Upper lobe of left lung (tissue), 6 donors: ENCODE measurements at places on chromosomes 1 and 21.

- peak; percentile 73 for DNase-seq
Measured at GRCh38 chr1:36099681-36100341, 11.1 kb downstream of the ADPRS start.

DNA sequence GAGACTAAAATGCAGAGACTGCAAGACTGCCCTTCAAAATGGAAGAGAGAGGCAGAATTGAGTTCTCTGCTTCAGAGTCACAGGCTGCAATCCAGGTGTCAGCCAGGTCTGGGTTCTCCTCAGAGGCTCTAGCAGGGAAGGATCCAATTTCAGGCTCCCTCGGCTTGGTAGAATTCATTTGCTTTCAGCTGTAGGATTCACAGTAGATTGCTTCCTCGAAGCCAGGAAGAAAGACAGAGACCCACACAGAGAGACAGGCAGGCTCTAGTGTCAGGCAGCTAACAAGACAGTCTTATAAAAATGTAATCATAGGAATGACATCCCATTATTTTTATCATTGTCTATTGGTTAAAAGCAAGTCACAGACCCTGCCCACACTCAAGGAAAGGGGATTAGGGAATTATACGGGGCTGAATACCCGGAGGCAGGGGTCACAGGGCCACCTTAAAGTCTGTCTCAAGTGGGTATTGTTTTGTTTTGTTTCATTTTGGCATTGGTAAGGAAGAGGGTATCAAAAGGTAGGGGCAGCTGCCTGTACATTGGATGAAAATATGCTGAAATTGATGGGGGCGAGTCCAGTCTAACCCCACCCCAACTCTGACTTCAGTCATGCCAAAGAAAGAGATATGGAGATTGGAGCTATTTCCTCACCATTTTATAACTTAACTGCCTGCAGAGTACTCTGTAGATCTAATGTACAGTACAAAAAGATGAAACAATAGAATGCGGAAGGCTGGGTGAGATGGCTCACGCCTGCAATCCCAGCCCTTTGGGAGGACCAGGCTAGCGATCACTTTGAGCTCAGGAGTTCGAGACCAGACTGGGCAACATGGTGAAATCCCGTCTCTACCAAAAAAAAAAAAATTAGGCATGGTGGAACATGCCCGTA, 9.5 kb upstream of the TBCE start:
- DNase-seq, result no peak

GRCh38 chr1:38135625-38136414, 89.2 kb upstream of the POU3F1 start:
- no peak for DNase-seq

- DNase-seq, result no peak
Measured at GRCh38 chr21:17526776-17527175, 13.9 kb downstream of the CXADR start.

DNA sequence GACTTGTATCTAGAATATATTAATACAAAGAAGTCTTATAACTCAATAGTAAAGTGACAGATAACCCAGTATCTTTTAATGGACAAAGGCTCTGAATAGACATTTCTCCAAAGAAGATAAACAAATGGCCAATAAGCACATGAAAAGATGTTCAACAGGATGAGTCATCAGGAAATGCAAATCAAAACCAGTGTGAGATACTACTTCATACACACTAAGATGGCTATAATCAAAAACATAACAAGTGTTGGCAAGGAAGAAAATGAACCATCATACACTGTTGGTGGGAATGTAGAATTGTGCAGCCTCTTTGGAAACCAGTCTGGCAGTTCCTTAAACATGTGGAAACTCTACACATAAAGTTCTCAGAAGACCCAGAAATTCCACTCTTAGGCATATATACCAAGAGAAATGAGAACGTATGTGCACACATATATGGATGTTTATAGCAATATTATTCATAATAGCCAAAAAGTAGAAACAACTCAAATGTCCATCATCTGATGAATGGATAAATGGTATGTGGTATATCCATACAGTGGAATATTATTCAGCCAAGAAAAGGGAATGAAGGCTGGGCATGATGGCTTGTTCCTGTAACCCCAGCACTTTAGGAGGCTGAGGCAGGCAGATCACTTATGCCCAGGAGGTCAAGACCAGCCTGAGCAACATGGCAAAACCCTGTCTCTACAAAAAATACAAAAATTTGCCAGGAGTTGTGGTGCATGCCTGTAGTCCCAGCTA, 9.9 kb upstream of the MPL start:
- DNase-seq, result no peak

DNA sequence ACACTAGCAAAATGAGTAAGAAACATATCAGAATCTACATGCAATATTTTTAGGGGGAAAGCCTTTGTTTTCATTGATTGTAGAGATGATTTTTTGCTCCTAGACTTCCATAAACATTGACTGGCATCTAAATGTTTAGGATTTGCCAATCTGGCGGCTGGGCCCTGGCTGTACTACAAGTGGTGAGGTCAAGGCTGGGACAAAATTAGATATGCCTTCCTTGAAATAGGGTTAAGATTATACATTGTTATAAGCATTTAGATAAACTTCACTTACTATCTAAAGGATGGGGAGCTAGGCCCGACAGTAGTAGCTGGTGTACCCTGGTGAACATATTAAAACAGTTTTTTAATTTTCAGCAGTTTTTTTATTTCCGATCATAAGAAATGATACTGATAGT, 5.2 kb downstream of the NFIA start:
- no peak for DNase-seq

GRCh38 chr1:20008391-20008841, 29.0 kb upstream of the PLA2G2A start:
- DNase-seq, result no peak

- DNase-seq, result no peak
Measured at GRCh38 chr21:16420031-16420724, 690.4 kb downstream of the USP25 start.

- no peak for DNase-seq
Measured at GRCh38 chr1:73953186-73953585, 244.8 kb downstream of the LRRIQ3 start.

DNA sequence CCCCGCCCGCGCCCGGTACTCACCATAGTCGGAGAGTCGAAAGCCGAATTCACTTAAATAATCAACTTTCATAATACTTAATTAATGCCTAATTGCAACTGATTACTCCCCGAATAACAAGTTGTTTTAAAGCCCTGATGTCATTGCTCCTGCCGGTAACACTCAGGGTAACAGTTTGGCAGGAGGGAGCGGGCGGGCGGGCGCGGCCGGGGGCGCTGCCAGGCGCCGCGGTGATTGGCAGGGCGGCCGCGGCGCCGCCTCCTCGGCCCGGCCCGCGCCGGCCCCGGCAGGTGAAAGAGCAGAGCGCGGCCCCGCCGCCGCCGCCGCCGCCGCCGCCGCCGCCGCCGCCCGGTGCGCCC, 102.2 kb downstream of the CASZ1 start:
- no peak for DNase-seq

GRCh38 chr1:43805340-43805739, 98.0 kb downstream of the ST3GAL3 start:
- no peak for DNase-seq

DNA sequence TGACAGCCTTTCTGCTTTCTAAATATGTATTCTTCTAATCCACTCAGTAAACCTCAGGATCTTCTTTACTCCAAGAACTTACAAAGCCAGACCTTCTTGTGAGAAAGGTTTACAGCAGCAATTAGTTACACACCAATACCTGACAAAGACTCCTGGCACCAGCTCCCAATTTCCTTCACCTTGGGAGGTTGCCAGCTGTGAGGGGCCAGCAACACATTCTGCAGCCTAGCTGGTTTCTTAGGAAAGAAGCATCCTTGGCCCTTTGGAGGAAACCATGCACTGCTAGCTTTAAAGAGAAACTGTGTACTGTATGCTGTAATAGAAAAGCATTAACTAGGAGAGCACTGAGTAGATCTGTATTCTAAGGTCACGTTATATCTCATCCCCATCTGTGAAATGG, 10.8 kb downstream of the FYB2 start:
- DNase-seq, result no peak

DNA sequence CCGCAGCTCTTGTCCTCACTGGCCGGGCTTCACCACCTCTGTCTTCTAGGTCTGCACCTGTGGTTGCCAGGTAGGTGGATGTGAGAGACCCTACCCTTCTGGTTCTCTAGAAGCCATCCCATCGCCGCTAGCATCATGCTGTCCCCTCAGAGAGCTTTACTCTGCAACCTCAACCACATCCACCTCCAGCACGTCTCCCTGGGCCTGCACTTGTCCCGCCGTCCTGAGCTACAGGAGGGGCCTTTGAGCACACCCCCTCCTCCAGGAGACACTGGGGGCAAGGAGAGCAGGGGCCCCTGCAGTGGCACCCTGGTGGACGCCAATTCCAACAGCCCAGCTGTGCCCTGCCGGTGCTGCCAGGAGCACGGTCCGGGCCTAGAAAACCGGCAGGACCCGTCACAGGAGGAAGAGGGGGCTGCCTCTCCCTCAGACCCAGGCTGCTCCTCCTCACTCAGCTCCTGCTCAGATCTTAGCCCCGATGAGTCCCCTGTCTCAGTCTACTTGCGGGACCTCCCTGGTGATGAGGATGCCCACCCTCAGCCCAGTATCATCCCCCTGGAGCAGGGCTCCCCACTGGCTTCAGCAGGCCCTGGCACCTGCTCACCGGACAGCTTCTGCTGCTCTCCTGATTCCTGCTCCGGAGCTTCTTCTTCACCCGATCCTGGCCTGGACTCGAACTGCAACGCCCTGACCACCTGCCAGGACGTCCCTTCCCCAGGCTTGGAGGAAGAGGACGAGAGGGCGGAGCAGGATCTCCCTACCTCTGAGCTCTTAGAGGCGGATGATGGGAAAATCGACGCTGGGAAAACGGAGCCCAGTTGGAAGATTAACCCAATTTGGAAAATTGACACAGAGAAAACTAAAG, 1.2 kb downstream of the RUSC1 start:
- no peak for DNase-seq

GRCh38 chr1:171500304-171500703, 15.0 kb downstream of the PRRC2C start:
- DNase-seq, result no peak

DNA sequence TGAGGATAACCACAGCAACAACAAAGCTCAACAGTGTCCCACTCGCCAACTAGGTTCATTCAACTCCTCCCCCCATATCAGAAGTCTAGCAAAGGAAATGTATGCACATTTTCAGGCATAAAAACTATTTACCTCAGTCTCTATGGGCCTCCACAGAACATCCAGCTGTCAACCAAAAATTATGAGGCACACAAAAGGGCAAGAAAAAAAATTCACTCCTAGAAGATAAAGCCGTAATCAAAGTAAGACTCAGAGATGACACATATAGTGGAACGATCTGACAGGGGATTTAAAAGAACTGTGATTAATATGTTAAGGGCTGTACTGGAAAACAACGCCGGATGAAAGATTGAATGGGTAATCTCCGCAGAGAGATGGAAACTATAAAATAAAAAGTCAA, 158.7 kb downstream of the NTPCR start:
- DNase-seq, result no peak

- DNase-seq, result no peak
Measured at GRCh38 chr1:33655496-33655895, 183.1 kb downstream of the ZSCAN20 start.

- no peak for DNase-seq
Measured at GRCh38 chr21:16912075-16912474, 600.8 kb upstream of the CXADR start.

DNA sequence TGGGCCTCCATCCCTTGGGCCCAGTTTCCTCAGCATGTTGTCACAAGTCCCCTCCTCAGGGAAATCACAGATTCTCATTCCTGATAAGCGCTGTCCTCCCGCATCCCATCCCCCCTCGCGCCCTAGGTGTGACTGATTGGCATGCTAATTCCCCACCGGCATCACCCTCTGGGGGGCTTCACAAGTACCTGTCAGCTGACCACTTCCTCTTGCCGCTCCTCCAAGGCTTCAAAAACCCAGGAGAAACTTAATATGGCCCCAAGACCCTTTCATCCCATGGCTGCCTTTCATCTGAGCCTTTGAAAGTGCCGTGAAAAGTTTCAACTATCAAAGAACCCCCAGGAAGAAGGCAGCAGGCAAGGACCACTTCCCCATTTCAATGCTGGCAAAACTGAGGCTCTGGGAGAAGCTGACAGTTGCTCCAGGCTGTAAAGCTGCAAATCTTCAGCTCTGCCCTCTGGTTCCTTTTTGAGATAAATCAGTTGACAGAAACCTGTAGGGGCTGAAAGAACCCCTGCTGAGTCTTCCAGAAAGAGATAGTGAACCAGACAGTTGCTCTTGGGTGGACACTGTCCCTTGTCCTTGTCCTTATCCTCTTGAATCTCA, 12.8 kb upstream of the MIXL1 start:
- DNase-seq, result no peak

GRCh38 chr1:89125240-89125912, 538 bp downstream of the GBP2 start:
- DNase-seq, result no peak

DNA sequence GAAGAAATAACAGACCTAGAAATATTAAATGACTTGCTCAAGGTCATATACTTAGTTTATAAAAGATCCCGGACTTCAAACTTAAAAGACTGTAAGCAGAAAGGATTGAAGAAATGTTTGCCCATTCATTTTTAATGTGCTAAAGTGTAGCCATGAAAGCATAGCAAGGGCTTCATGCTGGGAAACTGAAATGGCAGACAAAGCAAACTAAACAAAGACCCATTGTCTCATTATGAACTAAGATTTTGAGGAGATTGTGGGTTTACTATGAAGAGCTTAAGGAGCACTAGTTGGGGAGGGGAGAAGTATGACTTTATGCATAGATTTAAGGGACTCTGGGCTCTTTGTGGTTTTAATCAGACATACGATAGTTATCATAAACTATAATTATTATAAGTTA, 26.3 kb downstream of the ADAMTS1 start:
- no peak for DNase-seq
